ENCODE measurements at places on chromosomes 13 and 19. TPM values are rescaled to one million over a fixed set of nuclear protein-coding genes. Genes with fewer than 3 reads are reported as not detected.

The ZNF414 gene
- 21.8 TPM for polyA plus RNA-seq

The SLC7A9 gene
- 176 TPM for polyA plus RNA-seq

The CCDC122 gene
- polyA plus RNA-seq: 2.8 TPM

The OR7D2 gene
- polyA plus RNA-seq: 0.01 TPM

The DNAJC15 gene
- polyA plus RNA-seq: 23.3 TPM

The LYPD3 gene
- not detected for polyA plus RNA-seq

The EPS8L1 gene
- 17.2 TPM for polyA plus RNA-seq

The SRRM5 gene
- polyA plus RNA-seq: 0.27 TPM

The KCNC3 gene
- 0.27 TPM for polyA plus RNA-seq

The AMH gene
- polyA plus RNA-seq: 3.0 TPM

The TLE6 gene
- 1.00 TPM for polyA plus RNA-seq

The NXNL1 gene
- polyA plus RNA-seq: not detected

The LILRA1 gene
- polyA plus RNA-seq: 0.61 TPM

The DIAPH3 gene
- 4.2 TPM for polyA plus RNA-seq

Data from small intestine (tissue), 16 donors.